ENCODE measurements at places on chromosomes 1 and 21.

- DNase-seq: no peak
Measured at GRCh38 chr1:189866606-189867005, 611.1 kb downstream of the BRINP3 start.

GRCh38 chr1:153774780-153775457 is at the start of gene SLC27A3:
Gene SLC27A3, plus strand, starts transcription at chr1:153775407. Its CDS starts 91 bp downstream, at chr1:153775498.
- peak; percentile 50 for DNase-seq

- DNase-seq: no peak
Measured at GRCh38 chr1:168303716-168304540, 23.3 kb downstream of the TBX19 start.

- no peak for DNase-seq
Measured at GRCh38 chr1:1438531-1439381, 3.3 kb downstream of the VWA1 start.

- DNase-seq: no peak
Measured at GRCh38 chr1:199515261-199515660, 512.2 kb upstream of the NR5A2 start.

- DNase-seq: no peak
Measured at GRCh38 chr21:44818640-44819011, 764 bp upstream of the SUMO3 start.

- no peak for DNase-seq
Measured at GRCh38 chr1:175075572-175076568, 8.2 kb downstream of the TNN start.

- DNase-seq: no peak
Measured at GRCh38 chr1:212484701-212485570, 52.2 kb downstream of the NENF start.

DNA sequence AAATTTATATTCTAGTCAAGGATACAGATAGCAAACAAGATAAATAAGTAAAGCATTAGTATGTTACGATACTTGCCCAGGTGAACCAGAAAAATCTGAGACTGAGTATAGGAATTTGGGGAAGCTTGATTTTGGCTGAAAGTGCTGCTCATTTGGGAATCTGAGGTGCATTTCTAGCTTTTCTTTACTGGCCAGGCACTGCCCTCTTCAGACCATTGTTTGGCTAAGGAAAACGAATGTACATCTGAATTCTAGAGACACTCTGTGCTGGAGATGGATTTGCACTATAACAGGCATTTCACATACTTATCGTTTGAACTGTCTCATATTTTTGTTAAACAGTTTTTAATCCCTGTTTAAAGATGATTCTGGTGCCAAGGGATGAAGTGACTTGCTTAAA is 23.4 kb downstream of the ARID1A start:
- no peak for DNase-seq

DNA sequence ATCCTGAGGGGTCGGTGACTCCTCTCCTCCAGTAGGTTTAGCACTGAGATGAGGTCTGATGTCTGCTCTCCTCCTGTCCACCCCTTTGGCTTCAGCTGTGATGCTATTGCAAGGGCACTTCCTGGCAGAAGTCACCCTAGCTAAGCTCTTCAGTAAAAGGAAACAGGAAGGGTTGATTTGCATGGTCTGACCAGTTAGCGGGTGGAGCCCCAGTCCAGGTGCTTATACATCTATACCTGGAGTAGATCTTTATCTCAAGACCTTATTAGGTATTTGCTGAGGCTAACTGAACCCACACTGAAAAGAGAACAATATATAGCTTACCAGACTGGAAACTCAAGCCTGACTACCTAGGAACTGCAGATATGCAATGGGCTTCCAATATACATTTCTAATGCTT is 28.9 kb upstream of the NFASC start:
- no peak for DNase-seq

Measured in activated CD4-positive, alpha-beta T cell treated with anti-CD3 and anti-CD28 coated beads, Interleukin-2, amount 50 U/mL, for 48 hours (primary cell).